ENCODE measurements at places on chromosomes 16 and 17.

- DNase-seq, result no peak
Measured at GRCh38 chr17:49779739-49780231, 8.7 kb upstream of the KAT7 start.

DNA sequence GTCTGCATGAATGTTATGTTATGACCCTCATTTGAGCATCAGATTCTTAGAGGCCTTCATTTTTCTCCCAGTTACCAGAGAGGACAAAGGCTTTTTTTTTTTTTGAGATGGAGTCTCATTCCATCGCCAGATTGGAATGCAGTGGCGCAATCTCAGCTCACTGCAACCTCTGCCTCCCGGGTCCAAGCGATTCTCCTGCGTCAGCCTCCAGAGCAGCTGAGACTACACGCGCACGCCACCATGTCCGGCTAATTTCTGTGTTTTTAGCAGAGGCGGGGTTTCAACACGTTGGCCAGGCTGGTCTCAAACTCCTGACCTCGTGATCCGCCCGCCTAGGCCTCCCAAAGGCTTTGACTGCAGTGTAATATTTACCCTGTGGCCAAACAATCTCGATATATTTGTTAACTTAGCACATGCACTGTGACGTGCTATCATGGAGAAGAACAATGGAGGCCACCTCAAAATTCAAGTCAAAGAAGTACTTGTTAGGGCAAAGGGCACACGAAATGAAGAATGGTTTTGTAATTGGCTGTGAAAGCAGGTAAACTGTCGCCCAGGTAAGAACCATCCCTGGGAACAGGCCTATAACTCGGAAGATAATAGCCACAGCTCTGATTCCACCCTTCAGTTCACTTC lies 303.4 kb downstream of the SLC39A11 start:
- DNase-seq, result no peak

DNA sequence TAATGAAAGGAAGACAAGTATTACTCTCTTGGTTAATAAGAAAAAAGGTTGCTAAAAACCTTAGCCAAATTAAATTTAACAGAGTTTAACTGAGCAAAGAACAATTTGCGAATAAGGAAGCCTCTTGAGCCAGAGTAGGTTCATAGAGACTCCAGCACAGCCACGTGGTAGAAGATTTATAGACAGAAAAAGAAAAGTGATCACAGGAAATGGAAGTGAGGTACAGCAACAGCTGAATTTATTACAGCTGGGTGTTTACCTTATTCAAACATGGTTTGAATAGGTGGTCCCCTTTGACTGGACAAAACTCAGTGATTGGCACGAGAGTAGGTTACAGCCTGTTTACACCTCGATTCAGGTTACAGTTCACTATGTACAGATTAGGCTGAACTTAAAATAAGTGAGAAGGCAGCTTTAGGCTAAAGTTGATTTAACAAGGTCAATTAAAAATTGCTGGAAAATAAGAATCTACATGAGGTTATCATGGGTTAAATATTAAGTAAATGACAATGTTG lies 3.3 kb upstream of the CCL15 start:
- DNase-seq, result no peak

- no peak for DNase-seq
Measured at GRCh38 chr17:40484285-40484972, 17.0 kb downstream of the TNS4 start.

DNA sequence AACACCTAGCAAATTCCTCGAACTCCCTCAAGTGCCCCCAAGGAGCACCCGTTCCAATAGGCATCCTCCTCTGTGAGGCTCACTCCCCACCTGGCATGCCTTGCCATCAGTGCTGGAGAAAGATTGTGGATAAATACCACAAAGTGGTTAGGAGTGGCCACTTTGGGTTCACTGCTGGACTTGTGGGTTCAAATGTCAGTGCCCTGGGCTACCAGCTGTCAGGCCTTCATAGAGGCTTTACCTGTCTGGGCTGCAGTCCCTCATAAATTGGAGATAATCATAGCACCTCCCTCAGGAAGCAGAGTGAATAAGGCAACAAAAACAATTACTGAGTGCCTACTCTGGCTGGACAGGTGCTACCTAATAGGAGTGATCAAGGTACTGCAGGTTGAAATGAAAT lies 1.5 kb upstream of the SYT17 start:
- DNase-seq, result no peak

DNA sequence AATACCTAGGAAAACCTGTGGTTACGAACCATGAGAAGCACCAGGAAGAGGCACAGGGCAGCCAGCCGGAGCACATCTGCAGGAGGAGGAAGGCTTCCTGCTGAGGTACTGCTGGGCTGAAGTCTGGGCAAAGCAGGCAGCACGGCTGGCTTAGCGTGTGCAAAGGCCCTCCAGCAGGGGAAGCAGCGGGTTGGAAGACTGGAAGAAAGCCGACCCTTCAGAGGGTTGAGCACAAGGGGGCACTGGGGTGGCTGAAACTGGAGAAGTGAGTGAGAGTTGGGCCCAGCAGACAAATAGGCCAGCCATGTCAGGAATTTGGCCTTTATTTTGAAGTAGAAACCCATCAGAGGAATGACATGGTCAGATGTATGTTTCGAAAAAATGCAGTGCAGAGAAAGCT lies 12.1 kb upstream of the HSD3B7 start:
- no peak for DNase-seq

DNA sequence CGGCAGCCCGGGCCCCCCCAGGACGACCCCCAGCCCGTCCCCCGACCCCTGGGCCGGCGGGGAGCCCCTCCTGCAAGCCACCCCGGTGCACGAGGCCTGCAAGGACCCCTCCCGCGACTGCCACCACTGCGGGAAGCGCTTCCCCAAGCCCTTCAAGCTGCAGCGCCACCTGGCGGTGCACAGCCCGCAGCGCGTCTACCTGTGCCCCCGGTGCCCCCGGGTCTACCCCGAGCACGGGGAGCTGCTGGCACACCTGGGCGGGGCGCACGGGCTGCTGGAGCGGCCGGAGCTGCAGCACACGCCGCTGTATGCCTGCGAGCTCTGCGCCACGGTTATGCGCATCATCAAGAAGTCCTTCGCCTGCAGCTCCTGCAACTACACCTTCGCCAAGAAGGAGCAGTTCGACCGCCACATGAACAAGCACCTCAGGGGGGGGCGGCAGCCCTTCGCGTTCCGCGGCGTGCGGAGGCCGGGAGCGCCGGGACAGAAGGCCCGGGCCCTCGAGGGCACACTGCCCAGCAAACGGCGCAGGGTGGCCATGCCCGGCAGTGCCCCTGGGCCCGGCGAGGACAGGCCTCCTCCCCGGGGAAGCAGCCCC lies 15.6 kb upstream of the ZFPM1 start:
- DNase-seq, result peak; percentile 52

- no peak for DNase-seq
Measured at GRCh38 chr16:83023640-83024039, 396.9 kb downstream of the CDH13 start.

- DNase-seq, result no peak
Measured at GRCh38 chr16:17939723-17940122, 396.8 kb downstream of the NPIPA8 start.

GRCh38 chr17:55295411-55296170 lies 30.8 kb downstream of the HLF start:
- DNase-seq, result peak; percentile 22

DNA sequence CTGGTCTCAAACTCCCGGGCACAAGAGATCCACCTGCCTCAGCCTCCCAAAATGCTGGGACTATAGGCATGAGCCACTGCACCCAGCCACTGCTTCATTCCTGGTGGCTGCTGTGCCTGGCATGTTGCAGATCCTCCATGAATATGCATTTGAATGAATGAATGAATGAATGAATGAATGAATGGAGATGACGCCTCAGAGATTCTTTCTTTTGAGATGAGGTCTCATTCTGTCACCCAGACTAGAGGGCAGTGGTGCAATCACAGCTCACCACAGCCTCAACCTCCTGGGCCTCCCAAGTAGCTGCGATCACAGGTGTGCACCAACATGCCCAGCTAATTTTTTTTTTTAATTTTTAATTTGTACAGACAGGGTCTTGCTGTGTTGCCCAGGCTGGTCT lies 5.2 kb downstream of the SPN start:
- no peak for DNase-seq

- DNase-seq, result no peak
Measured at GRCh38 chr17:62688398-62689160, 61.1 kb downstream of the MRC2 start.

- no peak for DNase-seq
Measured at GRCh38 chr16:53752560-53752959, 48.6 kb downstream of the FTO start.

GRCh38 chr17:5785338-5785737 lies 201.0 kb upstream of the NLRP1 start:
- no peak for DNase-seq

DNA sequence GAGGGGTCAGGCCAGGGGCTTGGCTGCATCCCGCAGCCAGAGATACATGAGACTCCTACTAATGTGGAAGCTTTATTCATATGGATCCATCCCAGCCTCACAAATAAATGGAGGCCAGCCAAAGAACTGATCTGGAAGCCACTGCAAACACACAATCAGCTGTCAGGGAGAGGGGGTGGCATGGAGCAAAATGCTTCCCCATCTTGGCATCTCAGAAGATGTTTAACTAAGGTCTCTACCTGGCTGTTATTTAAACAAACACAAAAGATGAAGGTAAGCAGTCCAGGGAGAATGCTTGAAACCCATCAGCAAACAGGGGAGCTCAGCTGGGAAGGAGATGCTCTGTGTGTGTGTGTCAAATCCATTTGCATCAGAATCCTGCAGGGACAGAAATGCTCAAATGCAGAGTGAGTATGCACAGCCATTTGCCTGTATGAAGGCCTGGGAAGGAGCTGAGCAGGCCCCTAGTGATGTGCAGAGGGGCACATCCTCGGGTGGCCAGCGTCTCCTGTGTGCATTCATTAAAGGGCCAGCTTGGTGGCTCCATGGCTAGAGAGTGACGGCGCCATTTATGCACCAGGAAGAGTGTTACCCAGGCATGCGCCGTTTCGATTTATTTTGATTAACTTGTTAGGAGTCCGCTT lies 34.2 kb upstream of the IRX3 start:
- DNase-seq, result no peak

GRCh38 chr16:54027558-54027957 lies 259.0 kb downstream of the IRX3 start:
- DNase-seq, result no peak

DNA sequence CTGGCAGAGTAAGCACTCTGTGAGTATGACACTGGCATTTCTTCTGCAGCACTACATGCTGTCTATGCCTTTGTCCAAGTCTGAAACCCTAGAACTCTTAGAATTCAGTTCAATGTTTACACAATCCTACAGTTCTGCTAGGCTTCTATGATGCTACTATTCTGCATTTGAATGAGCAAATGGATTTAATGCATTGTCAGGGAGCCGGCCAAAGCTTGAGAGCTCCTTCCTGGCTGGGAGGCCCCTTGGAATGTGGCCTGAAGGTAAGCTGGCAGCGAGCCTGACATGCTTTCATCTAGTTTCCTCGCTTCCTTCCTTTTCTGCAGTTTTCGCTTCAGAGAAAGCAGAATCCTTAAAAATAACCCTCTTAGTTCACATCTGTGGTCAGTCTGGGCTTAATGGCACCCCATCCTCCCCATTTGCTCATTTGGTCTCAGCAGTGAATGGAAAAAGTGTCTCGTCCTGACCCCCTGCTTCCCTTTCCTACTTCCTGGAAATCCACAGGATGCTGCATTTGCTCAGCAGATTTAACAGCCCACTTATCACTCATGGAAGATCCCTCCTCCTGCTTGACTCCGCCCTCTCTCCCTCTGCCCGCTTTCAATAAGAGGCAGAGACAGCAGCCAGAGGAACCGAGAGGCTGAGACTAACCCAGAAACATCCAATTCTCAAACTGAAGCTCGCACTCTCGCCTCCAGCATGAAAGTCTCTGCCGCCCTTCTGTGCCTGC lies at the start of gene CCL2:
TSS of gene CCL2 (plus strand) at position 635 of the 730 bp plus-strand sequence. CDS start at position 700, 65 bp downstream.
- DNase-seq, result no peak

DNA sequence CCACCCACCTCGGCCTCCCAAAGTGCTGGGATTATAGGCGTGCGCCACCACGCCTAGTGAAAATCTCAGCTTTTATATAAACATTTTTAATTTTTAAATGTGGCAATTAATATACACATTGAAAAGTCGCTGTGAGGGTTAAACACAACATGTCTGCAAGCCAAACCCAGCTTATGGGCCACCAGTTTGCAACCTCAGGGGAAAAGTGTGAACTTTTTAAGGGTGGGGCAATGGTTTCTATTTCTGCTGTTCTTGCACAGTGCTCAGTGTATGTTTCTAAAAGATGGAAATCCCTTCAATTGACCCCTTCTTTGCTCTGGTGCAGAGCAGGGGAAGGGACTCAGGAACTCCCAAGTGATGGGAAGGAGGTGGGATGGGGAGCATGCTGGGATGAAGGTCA lies 18.3 kb upstream of the SUPT4H1 start:
- DNase-seq, result no peak

GRCh38 chr17:38434178-38434665 lies 6.0 kb downstream of the ARHGAP23 start:
- DNase-seq, result no peak

DNA sequence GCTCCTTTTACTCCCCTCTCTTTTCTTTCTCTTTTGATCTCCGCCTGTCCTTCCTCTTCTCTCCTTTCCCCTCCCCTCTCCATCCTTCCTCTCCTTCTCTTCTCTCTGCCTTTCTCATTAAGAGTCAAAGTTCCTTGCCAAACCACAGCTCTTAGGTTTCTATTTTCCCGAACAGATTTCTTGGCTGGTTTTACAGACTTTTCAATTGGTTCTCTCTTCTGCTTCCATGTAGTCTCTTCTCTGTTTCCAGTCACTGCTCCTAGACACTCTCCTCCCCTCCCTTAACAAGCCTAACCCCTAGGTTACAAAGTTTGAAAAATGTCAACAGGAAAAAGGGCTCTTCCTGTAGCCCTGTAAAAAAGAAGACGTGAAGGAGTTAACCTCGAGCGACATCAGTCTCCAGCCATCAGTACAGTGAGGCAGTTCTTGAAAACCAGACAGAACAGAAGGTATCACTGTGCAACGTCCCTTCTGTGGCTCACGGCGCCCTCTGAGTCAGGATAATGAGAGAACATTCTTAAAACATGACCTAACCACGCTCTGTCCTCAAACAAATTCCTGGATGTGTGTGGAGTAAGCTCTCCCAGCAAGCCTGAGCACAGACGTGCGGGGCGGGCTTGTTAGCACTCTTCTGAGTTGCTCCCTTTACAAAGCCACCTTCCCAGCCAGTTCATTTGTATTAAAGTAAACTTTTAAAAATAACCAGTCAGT lies 11.6 kb upstream of the MARCHF10 start:
- no peak for DNase-seq

DNA sequence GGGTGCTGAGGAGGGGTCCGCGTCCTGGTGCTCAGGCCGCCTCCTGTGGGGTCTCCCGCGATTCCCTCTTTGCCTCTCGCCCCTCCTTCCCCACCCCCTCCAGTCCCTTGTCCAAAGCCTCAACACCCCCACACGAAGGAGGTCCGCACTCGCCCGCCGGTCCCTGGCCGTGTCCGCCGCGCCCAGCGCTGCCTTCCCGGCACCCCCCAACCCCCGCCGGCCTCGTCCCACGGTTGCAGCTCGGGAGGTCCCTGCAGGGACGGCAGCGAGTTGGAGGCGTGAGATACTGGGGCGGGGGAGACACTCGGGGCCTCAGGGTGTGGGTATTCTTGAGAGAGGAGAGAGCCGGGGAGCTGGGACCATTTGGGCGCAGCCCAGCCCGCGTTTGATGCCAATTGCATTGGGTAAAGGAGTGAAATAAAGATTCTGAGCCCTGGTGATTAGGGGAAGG lies 468 bp downstream of the FLYWCH2 start:
- no peak for DNase-seq
